ENCODE measurements at places on chromosomes 13 and 19. TPM values are rescaled to one million over a fixed set of nuclear protein-coding genes. Genes with fewer than 3 reads are reported as not detected.

DNA sequence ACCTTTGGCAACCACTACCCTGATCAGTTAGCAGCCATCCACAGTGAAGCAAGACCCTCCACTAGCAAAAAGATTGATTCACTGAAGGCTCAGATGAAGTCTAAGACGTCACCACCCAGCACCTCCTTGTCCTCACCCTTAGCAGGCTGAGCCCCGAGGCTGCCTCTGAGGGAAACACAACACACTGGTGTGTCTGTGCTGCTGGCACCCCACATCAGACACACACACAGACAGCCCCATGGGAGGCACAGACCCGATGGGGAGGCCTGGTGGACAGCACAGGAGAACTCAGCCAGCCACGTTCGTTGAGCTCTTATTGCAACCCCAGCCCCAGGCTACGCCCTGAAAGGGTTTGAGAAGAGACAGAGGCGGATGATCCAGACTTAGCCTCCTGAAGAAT lies 94.7 kb downstream of the ZDHHC20 start:
- no peak for ATAC-seq

DNA sequence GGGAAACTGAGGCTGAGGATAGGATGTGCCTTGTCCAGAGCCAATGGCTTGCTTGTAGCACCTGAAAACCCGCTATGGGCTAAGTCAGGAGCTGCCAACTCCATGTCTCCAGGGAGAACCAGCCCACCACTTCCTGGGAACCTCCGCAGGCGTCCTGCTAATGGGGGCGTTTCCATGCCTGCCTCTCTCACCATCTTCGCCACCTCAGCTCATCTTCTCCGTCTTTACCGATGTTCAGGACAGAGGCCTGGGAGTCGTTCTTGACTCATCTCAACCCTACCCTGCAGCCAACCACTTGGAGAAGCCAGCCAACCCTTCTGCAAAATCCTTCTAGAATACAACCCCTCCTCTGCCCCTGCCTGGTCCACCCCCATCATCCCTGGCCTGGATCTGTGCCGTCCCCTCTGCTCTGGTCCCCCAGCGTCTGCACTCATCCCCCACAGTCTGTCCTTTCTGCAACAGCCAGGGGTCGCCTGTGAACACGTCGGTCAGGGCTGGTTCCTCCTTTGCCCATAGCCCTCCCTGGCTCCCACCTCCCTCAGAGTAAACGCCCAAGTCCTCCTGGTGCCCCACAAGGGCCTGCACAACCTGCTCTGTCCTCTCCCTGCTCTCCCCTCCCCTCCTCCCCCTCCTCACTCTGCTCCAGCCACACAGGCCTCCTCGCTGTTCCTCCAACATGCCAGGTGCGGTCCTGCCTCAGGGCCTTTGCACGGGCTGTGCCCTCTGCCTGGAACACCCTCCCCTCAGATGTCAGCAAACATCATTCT lies 31.0 kb downstream of the PTPRS start:
- ATAC-seq: no peak

DNA sequence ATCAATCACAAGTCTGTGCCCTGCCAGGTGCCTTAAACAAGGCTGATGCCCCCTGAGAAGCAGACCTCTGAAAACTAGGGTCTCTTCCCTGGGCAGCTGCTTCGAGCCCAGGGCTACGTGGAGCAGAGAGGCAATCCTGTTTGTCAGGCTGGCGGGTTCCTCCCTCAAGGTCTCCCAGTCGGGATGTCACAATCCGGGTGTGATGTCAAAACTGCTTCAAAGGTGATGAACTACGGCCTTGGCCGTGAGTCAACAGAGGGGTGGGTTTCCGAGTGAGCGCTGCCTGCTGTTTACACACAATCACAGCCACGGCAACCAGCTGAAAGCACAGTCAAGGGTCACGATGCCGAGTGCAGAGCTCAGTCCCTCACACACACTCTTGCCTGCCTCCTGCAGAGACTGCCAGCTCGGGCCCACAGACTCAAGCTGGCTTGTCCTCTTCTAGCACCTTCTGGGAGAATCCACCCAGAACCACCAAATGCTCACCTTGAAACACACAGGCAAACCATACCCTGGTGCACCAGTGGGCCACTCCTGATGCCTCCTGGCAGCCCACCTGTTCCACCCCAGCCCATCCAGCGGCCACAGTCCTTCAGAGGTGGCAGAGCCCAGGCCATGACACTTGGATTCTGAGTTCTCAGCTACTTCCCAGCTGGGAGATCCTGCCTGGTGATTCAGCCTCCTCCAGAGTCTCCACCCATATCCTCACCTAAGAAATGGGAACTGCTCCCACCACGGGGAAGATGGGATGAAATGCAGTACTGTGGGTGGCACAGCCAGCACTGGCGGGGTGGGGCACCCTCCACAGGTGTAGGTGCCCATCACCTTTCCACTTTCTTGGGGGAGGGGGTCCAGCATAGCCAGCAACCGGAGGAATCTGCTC lies 6.8 kb downstream of the ELL start:
- peak; percentile 55 for ATAC-seq

DNA sequence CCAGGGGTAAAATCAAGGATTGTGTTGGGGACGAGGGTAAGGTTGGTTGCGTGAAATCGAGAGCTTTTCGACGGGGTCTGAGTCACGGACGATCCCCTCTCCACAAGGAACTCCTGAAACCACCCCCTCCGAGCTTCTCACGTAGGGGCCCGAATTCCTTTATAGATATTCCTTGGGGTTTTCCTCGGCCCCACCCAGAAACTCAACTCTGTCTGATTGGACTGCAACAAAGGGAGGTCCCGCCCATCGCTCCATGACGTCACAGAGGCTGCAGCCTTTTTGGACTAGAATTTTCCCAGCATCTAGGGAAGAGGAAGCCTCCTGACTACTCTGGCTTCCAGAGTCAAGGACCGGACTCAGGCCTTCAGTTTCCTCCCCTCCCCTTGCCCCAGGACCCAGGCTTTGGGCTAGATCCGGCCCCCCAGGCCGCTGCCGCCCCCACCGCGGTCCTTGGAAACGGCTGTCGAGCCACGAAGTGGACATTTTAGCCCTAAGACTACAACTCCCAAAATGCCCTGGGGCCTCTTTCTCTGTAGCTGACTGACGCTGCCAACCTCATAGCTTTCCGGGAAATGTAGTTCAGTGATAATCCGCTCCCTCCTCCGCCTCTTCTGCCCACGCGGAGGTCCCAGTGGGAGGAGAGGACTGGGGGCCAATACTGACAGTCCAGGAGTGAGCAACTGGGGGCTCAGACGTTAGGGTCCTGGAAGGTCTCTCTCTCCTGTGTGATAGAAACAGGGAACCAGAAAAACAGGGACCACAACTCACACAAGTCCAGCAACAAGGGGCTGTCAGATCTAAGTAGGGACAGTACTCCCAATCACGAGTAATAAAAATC lies at the start of gene IZUMO1:
Gene IZUMO1 (minus strand): TSS at position 172 of the 838 bp plus-strand sequence. CDS start 1,050 bp downstream, outside the sequence.
- peak; percentile 76 for ATAC-seq

ICAM1 gene
- 8.8 TPM for total RNA-seq

Data from gastroesophageal sphincter (tissue), 4 donors.